Stimulated activated memory B cell treated with anti-CD40 and anti-IgM and Interleukin-4, amounts not matched to agents 10 μg/mL and 1 μg/mL and 100 μg/mL, for 72 hours (primary cell): ENCODE measurements at places on chromosomes 2 and 18.

DNA sequence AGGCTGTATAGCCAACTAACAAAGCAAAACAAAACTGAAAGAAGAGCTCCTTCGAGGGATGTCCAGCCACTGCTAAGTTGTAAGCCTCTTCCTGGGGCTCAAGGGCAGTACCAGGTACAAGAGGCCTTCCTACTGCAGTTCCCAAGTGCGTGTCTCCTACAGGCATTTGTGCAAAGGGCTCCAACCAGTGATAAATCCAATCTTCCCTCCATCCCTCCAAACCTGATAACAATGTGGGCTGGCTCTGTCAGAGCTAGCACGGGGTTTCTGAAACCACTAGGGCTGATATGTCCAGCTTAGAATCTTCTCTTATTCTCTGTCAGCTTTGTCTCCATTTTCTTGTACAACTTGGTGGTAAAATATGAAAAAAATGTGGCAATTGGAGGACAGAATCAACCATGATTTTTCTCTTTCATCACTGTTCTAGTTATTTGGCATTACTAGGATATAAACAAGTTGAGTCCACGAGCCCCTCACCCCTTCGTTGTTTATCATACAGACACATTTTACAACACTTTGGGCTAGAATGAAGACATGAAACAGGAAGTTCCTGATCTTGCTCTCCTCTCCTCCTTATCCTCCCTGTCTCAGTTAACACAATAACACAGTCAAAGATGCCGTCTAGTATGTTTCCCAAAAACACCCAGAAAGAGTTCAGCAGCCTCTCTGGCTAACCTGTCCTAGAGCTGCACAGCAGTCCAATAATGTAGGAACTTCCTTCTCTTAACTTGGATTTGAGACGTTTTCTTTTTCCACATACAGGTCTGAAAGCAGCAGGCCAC is 35.4 kb upstream of the WIPF1 start:
- ATAC-seq = no peak

DNA sequence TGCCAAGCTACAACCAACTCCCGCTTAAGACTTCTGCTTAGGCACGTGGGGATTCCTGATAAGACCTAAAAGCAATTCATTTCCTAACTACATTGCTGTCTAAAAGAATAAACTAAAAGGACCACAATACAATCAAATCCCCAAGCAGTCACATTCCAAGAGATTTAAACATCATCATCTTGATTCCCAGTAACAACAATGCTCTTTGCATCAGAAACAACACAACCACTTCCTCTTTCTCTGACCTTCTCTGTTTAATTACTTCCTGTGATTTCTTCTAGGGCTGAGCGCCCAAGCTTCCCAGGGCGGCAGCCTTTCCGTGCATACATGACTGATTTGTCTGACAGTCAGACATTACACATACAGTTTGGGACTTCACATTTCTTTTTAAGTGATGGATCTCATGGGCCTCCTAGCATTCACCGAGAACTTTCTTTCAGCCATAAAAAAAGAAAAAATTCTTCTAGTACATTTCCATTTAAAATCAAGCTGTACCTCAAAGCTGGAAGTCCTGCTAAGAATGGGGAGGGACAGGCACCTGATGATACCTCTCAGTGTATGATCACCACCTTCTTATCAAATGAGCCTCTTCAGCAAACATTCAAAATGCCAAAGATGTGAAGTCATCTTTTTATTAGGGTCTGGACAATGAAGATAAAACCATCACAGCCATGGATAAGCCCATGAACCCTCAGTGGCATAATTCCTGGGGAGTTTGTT is 11.5 kb downstream of the SPRED2 start:
- ATAC-seq = peak; percentile 70

DNA sequence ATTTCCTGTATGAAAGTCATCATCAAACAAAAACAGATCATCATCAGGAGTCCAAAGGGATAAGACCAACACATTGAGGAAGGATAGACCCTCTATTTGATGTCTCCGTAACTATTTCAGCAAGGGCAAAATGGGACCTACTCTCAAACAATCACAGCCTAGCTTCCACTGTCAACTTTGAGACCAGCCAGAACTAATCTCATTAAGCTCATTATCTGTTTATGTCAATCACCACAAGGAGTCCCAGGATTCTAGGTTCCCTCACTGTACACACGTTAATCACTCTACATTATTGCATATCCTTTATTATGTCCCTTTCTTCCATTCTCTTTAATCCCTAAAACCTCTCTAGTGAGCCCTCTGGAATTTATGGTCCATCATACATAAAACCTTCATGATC is 370.3 kb upstream of the LINC00305 start:
- ATAC-seq = no peak

- no peak for ATAC-seq
These were observed 135.6 kb upstream of the ZNF236 start for GRCh38 chr18:76686737-76687231.

- ATAC-seq = no peak
These were observed 182.3 kb upstream of the ST6GAL2 start for GRCh38 chr2:107068069-107068916.

DNA sequence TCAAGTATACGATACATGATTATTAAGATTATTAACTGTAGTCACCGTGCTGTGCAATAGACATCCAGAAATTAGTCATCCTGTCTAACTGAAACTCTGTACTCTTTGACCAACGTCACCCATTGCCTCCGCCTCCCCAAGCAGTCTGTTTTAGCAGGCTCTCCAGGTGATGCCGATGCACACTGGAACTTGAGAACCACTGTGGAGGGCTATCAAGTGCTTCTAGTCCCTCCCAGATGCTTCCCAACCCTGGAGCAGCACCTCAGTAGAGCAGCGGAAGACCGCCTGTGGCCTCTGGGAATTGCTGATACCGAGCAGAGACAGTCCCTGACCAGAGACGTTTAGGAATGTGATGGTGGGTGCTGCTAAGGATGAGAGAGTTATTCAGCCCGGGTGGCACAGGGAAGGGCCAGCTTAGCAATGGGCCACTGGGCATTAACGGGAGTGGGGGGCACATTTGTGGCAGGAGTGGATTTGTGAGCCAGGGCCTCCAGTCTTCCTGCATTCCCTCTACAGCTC is 50.7 kb downstream of the LIPG start:
- peak; percentile 65 for ATAC-seq

- no peak for ATAC-seq
These were observed 60.2 kb downstream of the EIF5B start for GRCh38 chr2:99397266-99397920.

DNA sequence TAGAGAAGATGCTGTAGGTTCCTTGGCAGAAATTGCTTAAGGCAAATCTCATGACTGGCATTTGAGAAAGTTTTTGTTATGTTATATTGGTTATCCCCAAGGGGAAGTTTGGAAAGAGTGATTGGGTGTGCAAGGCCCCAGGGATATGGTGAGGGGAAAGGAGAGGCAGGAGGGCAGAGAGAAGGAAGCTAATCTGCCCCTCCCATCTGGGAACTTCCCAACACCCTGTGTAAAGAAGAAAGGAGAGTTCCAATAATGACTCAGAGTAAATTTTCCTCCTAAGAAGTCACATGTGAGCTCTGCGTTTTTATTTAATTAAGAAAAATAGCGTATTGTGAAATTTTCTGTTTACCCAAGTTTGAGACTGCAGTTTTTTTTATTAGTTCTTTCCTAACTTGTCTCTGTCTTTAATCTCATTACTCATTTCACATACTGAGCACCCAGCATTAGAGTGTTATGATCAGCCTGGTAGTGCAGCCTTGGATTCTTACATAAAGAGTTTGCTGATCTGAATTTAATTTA is 3.1 kb upstream of the KYNU start:
- peak; percentile 54 for ATAC-seq

DNA sequence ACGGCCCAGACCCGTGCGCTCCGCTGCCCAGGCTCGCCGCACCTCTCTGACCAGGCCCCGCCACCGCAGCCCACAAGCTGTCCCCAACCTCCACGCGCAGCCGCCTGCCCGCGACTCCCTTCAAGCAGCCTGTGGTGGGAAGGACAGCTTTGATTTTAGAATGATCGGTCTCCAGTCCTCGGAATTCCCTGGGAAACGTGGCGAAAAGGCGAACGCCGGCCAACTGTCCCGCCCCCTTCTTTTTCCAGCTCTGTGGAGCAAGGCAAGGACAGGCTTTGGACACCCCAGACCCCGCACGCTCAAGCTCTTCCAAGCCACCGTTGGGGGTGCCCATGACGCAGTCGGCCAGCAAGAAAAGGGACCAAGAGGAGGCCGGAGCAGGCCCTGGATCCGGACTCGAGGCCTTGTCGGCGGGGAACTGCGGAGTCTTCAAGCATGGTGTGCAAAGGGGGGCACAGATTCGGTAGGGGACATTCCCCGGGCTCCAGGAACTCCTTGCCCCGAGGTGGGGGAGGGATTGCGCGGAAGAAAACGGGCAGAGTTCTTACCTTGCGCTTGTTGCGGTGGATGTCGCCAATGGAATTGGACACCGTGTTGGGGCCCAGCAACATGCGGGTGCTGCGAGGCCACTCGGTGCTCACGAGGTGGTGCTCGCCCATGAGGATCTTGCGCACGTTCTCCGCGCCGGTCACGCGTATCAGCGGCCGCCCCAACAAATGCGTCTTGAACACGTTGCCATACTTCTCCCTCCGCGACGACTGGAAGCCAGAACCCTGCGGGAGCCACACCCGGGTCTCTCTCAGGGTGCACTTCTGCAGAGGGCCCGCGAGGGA is 4.0 kb downstream of the CYP26B1 start:
- no peak for ATAC-seq

DNA sequence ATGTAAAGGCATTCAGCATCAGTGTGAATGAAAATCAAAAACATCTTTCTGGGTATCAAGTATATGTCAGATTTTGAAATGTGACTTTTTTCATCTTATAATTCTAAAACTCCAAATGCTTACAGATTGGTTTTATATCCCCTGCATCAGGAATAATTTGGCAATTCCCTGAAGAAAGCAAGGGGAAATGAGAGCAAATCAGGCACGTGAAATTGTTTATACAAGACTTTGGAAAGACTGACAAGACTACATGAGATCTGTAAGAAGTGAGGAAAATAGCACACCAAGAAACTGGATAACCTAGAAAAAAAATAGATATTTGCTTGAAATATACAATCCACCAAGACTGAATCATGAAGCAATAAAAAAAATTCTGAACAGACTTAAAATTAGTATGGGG is 13.8 kb downstream of the COL6A3 start:
- ATAC-seq = no peak

- no peak for ATAC-seq
These were observed 11.9 kb downstream of the GPN1 start for GRCh38 chr2:27640722-27641245.

DNA sequence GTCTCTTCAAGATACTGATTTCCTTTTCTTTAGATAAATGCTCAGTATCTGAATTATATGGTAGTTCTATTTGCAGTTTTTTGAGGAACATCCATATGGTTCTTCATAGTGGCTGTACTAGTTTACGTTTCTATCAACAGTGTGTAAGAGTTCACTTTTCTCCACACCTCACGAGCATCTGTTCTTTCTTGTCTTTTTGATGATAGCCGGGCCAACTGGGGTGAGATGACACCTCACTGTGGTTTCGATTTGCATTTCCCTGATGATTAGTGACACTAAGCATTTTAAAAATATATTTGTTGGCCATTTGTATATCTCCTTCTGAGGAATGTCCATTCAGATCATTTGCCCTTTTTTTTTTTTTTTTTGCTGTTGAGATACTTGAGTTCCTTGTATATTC is 458.8 kb downstream of the SETBP1 start:
- ATAC-seq = no peak

DNA sequence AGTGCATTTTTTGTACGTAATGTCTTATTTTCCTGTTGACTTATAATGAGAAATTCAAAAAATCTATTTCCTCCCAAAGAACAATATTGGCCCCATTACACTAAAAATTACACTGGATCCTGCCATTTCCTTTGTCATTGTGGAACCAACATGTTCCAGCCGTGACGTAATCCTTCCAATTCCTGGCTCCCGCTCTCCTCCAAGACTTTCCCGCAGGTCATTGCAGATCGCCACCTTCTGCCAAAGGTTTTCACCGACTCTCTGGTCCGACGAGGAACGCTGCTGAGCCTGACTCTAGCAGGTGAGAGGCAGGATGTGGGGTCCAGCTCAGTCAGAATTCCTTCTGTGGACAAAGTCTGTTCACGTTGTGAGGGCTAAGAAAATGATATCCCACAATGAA is 38.0 kb downstream of the PTGR3 start:
- ATAC-seq = no peak

GRCh38 chr2:75337619-75338018 is 138.3 kb upstream of the TACR1 start:
- ATAC-seq = no peak

GRCh38 chr2:74513605-74514367 is 464 bp upstream of the TLX2 start:
- no peak for ATAC-seq

GRCh38 chr2:9832586-9832985 is 10.7 kb upstream of the TAF1B start:
- ATAC-seq = no peak

DNA sequence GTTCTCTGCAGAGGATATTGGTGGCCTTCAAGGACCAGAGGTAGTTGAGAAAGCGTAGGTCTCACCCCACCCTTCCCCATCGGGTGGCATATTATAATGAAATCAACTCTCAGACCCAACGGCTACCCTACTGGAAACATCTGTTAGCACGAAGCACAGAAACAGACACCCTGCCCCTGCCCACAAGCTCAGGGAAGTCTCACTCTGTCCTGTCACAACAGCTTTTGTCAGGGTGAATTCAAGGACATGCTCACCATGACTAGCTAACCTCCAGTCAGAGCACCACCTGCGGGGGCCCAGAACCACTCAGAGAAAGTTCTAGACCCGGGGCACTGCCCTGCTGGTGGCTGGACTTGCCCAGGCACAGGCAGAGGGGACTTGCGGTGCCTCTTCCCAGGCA is 3.5 kb upstream of the B3GNT7 start:
- ATAC-seq = peak; percentile 57

DNA sequence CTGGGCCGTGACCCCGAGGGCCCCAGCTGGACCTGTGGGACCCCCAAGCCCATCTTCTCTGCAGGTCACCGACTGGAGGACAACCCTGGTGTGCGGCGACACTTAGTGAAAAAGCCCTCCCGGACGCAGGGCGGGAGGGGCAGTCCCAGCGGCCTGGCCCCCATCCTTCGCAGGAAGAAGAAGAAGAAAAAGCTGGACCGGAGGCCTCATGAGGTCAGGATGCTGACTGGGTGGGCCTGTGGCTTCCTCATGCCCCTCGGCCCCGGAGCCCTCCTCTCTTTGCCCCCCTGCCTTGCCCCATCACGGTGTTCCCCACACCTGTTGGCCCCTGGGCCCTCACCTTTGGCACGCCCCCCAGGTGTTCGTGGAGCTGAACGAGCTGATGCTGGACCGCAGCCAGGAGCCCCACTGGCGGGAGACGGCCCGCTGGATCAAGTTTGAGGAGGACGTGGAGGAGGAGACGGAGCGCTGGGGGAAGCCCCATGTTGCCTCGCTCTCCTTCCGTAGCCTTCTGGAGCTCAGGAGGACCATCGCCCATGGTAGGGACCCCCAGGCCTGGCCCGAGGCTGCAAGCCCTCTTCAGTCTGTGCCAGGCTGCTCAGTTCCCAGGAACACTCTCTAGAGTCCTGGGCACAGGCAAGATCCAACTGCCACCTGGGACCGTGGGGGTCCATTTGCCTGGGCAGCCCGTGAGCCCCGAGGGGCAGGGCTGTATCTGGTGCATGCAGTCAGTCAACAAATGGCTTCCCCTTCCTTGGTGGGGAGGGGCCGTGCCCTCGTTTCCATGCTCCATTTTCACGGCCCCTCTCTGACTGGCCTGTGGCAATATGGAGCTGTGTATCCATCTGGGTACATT is 4.7 kb downstream of the SLC4A3 start:
- ATAC-seq = no peak

- ATAC-seq = no peak
These were observed 4.2 kb downstream of the STAT1 start for GRCh38 chr2:191009541-191010374.

GRCh38 chr2:16664052-16664731 is 1.4 kb downstream of the CYRIA start:
- ATAC-seq = peak; percentile 76
